ENCODE measurements at places on chromosomes 3 and 15.

DNA sequence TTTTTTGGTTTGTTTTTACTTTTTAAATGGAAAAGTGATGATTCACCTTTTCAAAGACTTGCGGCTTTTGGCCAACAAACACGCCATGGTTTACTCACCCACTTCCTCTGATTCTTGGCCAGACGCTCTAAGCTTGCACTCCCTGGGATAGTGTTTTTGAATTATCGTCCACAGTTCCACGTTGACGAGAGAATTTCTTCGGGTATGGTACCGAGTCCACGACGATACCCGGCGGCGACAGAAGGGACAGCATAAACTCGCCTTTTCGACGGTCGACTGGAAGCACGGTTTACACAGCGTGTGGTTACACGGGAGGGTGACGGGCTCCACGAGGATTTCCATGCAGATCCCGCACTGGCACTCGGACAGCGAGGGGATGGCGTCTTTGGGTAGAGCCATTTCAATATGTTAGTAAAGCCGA lies 783 bp downstream of the RNF168 start:
- DNase-seq: peak; percentile 85

- peak; percentile 30 for DNase-seq
These were observed 31.5 kb upstream of the TFDP2 start for GRCh38 chr3:142180761-142181362.

DNA sequence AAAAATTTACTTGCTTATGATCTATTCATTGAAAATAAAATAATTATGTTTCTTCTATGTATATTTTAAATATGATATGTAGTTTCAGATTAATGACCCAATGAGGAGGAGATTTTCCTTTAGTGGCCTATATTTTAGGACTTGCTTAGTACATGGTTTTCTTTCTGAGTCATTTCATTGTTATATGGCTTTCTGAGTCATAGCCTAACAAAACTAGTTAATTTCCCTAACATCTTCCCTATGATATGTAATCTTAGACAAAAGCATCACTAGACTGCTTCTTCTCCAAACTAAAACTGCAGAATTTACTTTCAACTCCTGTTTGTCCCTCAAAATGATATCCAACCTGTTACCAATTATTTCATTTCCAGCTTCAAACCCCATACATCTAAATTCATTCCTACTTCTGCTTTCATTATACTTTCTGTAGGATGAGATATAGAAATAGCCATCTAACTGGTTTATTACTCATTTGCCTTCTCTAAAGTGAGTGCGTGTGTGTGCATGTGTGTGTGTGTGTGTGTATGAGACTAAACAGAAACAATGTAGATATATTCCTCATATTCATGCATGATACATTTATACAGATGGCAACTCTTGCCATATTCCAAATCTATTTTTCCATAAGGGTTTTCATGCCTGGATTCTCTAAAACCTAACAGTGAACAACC lies 915.0 kb upstream of the GBE1 start:
- DNase-seq: no peak

- DNase-seq: no peak
These were observed 502 bp downstream of the DPH3 start for GRCh38 chr3:16264174-16264707.

DNA sequence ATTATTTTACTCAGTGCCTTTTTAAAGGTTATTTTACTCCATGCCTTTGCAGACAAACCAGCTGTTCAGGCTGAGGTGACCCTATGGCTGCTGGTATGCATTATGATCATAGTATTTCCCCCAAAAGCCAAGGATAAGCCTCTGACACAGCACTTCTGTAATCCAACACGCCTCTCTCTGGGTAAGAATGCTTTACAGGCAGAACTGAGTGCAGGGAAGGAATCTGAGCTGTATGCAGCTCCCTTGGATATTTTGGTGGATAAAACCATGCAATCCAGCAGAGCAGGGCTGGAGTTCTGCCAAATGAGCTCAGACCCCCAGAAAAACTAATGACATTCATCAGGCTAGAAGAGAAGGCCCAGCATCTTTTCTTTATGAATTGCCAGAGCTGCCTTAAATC lies 11.7 kb upstream of the MAP1A start:
- DNase-seq: peak; percentile 63

DNA sequence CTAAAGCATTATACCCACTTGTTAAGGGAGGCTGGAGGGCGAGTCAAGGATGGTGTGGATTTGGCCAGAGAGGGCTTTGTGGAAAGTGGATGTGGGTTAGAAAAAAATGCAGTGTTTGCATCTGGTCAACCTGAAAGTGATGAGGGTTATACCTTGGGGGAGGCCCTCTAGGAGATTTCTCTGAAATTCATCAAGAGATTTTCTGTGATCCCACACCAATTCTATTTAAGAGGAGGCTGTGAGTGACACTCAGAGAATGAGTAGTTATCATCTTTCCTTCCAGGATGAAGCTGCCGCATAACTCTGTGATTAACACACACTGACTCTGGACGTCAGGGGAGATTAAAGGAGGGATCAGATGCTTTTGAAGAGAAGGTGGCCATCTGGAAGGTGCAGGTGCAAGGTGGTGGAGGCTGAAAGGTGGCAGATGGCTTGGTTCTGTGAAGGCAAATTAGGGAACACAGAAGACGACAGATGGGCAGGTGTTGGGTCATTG lies 54.8 kb downstream of the ANAPC13 start:
- DNase-seq: no peak

- peak; percentile 30 for DNase-seq
These were observed 102.9 kb upstream of the RAD18 start for GRCh38 chr3:9066141-9066540.

GRCh38 chr3:16031434-16031833 lies 143.0 kb upstream of the GALNT15 start:
- no peak for DNase-seq

GRCh38 chr3:166860217-166860616 lies 519.9 kb downstream of the ZBBX start:
- no peak for DNase-seq

DNA sequence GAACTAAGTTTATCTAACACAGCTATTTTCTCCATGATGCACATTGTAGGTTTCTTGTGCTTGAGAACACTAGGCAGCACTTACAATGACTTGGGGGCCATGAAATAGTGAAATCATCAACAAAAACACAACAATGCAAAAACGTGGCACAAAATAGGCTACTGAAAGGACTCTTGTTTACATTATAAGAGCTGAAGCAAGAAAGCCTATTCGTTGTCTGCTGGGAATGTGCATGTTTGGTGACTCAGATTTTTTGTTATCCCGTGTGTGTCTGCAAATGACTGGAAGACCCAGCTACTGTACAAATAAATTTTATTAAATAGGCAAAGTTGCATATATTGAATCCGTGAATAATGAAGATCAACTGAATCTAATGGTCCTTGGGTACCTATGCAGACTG lies 85.0 kb downstream of the TCF12 start:
- DNase-seq: peak; percentile 77

DNA sequence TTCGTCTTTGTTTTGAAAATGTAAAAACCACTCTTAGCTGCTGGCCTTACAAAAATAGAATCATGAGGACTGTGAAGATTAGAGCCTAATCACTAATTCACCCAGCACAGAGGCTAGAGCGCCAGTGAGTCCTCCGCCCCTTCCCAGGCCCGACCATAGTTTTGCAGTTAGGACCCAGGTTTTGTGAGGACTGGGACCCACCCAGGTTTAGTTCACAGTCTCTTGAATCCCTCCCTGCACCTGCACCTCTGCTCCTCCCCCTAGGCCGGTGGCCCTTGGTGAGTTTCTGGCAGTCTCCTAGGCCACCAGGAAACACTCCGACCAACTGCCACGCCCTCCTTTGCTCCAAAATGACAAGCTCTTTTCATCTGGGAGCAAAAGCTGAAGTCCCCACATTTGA lies 136.0 kb upstream of the CCDC54 start:
- peak; percentile 8 for DNase-seq

DNA sequence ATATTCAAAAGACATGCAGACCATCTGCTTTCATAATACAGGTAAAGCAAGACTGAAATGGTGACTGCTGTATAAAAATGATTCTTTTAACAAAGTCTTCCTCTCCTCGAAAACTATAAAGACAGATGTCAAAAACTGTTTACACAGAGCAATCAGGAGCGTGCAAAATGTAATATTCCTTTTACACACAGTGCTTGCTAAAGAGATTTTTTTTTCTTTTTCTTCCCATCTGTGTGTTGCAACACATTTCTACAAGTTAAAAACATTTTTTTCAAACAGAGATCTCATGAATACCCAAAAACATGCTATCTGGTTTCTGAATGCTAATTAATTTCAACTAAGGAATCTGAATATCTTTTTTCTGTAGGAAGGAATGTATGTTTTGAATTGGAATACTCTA lies 22.1 kb downstream of the SATB1 start:
- no peak for DNase-seq

DNA sequence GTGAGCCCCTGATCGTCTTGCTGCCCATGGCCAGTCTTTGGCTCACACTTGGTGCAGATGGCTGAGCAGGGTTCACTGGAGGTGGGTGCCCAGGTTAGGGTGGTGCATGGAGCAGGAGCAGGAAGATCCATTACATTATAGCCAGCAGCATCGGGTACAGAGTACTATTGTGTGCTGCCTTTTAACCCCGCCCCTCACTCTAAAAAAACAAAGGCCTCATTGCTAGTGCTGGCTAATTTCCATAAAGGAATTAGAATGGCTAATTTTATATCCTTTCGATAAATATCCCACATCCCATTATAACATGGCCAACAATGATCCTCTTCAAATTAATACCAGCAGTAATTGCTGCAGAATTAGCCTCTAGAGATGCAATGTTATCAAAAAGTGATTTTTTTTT lies 45.8 kb upstream of the PPP4R2 start:
- DNase-seq: no peak

DNA sequence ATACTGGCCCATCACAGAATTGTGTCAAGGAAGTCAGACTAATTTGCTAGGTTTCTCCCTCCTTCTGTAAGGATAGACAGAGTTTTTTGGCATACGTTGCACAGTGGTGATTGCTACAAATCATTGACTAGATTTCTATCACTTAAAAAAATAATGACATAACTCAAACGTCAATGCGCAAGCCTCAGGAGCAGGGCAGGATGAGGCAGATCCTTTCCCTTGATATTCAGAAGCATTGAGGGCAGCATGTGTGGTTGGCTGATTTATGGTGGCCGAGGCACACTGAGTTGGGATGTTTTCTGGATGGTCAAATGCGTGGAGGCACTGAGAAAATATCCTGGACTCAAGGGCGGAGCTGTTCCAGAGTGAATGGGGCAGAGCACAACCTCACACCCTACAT lies 14.4 kb downstream of the THSD4 start:
- DNase-seq: no peak

- DNase-seq: no peak
These were observed 120.5 kb downstream of the PDZRN3 start for GRCh38 chr3:73504239-73504638.

- no peak for DNase-seq
These were observed 54.1 kb upstream of the CCR2 start for GRCh38 chr3:46299608-46300460.

- DNase-seq: no peak
These were observed 76.9 kb downstream of the UBP1 start for GRCh38 chr3:33363113-33363800.

DNA sequence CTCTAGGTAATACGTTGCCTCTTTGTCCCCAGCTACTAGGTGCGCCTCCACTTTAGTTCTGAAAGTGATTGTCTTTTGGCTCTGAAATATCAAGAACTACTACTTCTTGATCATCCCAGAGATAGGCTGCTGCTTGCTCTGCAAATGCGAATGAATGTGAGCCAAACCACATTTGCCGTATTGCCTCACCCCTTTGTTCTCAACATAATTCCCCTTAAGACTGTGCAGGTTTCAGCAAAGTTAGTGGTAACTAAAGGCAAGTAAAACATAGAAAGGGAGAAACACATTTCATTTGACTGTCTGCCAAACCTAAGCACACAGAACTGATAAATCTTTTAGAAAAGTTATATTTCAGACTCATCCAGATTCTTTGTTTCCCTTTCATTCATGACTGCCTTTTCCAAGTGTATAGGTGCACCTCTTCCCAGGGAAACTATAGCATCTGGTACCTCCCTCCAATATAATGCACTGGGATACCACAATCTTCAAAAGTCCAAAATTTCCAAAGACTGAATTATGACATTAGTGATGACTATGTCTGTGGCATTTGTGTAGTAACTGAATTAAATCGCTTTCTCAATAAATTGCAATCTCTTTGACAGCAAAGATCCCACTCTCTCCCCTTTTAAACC lies 720.6 kb upstream of the CBLB start:
- peak; percentile 39 for DNase-seq

GRCh38 chr3:22209578-22209977 lies 458.6 kb upstream of the ZNF385D start:
- no peak for DNase-seq

Data from AG10803 (cell line).